ENCODE measurements at places on chromosomes 1 and 21.

- DNase-seq: no peak
Observed at GRCh38 chr1:177858332-177858821, 111.5 kb downstream of the SEC16B start.

DNA sequence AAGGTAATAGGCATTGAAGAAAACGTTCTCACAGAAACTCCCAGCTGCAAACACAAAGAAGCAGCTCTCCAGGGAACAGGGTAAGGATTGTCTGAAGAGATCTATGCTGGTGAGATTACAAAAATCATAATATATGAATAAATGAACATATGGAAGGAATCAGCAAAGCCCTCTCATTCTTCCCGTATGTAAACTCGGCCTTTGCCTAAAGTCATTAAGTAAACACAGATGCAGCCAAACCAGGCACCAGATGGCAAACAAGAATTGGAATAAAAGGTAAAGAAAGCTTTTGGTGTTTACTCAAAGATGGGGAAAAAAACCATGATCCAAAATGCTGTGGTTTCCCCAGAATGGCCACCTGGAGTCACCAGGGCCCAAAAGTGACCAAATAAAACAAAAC lies 76.6 kb upstream of the HOOK1 start:
- no peak for DNase-seq

DNA sequence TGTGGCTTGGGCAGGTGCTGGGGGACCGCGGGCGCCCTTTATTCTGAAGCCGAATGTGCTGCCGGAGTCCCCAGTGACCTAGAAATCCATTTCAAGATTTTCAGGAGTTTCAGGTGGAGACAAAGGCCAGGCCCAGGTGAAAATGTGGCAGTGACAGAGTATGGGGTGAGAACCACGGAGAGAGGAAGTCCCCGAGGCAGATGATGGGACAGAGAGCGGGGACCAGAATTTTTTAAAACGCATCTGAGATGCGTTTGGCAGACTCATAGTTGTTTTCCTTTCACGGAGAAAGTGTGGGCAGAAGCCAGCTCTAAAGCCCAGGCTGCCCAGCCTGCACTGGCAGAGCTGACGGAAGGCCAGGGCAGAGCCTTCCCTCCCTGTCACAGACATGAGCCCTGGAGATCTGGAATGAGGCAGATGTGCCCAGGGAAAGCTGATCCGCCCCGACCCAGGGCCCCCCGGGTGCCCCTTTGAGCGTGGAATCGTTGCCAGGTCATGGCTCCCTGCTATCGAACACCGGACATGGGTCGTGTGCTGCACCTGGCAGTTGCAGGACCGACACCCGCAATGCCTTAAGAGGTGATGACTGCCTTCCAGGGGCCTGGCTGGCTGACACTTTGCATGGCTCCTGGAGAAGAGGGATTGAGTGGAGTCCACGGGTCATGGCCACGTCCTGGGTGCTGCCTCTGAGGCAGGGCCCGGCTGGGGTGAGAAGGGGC lies 6.5 kb upstream of the SLX9 start:
- no peak for DNase-seq

DNA sequence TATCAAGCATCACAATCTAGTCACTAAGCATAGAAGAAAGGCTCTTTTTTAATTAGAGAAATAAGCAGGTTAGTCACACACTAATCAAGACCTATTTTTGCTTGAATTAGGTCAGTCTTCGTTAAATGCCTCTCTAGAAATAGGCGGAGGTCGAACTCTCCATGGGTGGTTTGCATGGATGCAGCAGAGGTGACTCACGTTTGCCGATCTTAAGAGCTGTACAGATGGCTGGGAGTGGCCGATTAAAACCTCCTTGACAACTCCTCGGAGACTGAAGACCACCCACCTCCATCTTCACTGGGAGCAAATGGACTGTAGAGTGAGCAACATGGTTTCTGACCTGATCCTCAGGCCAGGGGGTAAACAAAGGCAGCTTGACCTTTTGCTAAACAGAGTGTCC lies 249.3 kb downstream of the ZNF648 start:
- no peak for DNase-seq

- DNase-seq: no peak
Observed at GRCh38 chr1:213958346-213958745, 29.4 kb upstream of the PROX1 start.

DNA sequence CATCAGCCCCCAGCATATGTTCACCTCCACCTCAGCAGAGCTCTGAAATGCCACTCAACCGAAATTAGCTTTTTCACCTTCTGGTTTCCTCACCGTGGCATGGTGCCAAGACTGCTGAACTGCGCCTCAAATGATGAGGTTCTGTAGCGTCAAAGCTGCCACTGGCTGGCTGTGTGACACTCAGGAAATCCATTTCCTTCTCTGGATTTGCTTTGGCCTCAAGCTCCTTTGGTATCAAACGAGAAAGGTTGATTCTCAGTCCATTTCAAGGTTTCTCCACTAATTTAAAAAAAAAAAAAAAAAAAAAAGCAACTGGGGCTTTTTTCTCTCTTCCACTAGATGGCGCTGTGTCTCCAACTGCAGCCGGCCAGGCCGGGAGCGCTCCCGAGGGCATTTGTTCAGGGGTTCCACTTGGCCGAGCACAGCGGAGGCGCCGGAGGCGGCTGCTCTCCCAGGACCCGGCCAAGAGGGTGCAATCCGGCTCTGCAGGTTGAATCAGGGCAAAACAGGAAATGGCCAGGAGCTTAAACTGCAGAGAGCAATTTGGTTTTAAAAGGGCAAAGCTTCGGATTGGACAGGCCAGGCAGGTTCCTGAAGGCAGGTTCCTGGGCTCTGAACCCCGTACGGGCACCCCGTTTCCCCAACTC lies 26.5 kb upstream of the PLA2G2C start:
- DNase-seq: peak; percentile 27

GRCh38 chr21:44548381-44548780 lies 2.9 kb downstream of the KRTAP10-2 start:
- DNase-seq: no peak

DNA sequence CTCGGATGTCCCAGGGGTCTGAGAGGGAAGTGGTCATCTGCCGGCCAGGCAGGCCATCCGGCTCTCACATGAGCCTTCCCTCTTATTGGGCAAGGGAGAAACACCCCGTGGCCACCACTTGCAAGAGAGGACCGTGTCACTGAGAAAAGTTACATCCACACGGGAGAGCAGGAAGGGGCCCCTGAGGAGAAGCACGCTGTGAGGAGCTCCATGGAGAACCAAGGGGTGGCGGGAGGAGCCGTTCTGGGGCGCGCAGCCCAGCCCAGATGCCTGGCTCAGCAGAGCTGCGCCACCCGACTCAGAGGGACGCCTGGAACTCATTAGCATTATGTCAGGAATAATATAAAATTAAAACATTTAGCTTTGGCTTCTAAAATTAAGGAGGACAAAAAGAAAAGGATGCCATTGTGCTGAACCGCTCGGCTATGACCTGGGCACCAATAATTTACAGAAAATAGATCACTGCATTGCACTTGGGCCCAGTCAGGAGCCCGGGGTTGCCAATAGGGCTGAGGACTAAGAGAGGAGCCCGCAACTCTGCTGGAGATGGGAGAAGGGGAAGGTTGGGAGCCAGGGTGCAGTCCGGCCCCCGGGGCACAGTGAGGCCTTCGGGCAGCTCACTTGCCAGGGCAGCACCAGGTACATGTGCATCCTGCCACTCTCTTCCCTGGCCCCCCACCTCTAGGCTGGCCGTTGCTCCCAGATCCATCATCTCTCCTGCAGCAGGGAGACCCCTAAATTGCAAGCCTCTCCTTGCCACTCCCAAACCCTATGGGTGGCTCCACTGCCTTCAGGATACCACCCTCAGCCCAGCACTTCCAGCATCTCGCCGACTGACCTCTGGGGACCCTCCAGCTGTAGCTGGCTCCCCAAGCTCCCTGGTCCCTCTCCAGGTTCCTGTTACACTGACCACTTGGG lies 84.8 kb downstream of the DMRTB1 start:
- no peak for DNase-seq

DNA sequence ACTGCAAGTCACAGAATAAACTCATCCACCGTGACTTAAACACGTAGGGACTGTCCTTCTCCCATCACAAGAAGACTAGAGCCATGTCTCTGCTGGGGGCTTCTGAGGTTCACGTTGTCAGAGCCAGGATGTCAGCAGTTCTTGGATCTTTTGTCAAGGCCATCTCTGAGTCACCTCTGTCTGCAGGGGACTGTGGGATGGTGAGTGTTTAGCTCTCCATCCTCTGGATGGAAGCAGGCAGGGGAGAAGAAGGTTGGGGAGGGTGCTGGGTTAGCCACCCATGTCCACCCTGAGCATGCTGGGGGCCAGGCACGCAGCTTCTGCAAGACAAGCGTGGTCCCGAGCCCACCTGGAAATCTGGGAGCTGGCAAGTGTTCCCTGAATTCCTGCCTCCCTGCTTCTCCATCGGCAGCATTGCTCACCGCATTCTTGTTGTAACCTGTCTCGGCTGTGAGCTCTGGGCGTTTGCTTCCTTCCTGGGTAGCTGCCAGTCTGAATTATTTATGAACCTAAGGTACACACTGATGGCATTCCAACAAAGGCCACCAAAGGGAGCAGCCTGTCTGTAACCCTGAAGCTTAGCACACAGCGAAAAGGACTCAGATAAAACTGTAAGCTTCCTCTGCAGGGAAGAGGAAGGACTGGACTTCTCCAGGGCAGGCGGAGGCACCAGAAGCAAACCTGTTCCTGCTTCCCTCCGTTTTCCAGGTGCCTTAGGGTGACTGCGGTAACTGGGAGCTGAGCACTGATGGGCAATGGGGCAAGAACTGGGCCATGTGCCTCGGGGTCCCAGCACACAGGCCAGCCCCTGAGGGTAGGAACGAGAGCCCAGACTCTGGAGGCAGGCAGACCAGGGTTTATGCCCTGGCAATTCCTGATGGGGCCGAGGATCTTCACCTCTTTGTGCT lies 88.6 kb downstream of the RIPK4 start:
- no peak for DNase-seq

DNA sequence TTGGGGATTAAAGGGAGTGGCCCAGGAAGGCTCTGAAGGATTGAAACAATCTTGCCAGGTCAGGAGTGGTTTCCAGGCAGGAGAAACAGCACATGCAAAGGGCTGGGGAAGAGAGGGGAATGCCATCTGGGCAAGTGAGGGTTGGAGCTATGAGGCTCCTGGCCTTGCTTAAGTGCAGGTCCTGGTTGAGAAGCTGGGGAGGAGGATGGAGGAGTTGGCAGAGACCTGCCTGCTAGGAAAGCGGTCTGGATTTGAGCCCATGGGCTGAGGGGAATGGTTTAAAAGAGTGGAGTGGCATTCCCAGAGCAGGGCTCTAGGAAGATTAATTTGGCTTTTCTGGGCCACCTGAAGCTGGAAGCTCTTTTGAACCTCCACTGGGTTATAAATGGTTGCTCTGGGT lies 9.2 kb downstream of the IGSF21 start:
- no peak for DNase-seq

DNA sequence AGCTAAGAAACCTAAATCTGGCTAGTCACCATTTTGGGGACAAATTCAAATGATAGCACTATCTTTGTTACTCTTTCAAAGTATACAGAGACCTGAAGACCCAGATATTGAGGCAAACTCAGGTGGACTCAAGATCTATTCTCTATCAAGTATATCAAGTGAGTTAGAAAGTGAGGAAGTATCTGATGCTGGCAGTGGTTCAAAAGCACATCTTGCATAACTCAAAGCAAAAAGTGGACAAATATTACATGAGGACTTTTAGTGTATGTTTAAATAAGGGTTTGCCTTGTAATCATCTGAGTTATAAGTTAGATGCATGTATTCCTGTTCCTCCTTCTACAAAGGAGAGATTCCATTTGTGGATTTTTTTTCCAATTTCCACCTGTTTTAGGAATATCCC lies 338.4 kb downstream of the DISC1 start:
- DNase-seq: no peak

GRCh38 chr1:110633646-110634030 lies 27.5 kb upstream of the KCNA2 start:
- DNase-seq: no peak

DNA sequence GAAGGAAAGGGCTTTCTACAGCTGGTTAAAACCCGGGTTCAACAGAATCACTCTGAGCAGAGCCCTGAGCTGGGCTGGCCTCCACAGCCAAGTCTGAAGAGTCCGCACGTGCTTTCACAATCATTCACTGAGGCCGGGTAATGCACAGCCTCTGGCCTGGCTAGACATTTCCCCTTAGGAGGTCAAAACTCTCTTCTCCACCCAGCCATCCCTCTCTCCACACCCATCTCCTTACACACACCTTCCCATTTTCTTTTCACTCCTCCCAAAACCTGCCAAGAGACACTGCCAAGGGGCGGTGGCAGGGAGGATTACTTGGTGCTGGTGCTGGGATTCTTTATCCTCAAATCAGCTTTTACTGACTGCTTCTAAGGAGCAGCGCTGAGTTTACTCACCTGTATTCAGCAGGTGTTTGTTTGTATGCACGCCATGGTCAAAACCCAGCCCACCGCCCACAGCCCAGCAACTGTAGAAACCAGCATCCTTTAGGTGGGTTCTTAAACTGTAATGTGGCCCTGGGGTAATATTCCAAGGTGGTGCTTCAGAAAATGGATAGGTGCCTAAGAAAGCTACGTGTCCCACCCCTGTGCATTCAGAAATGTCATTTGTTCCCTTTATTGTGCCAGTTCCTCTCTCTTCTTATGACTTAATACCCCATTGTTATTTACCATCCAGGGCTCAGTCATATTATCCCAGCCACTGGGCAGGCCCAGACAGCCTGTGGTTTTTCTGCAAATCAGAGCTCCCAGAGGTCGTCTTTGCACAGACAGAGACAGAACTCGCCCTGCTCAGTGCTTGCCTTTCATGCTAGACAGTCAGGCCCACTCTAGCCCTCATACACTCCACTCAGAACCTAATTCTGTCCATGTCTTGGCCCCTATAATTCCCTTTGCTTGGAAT lies 80.2 kb downstream of the ADSS2 start:
- no peak for DNase-seq

GRCh38 chr1:42923367-42924081 lies 35.1 kb downstream of the SLC2A1 start:
- no peak for DNase-seq

DNA sequence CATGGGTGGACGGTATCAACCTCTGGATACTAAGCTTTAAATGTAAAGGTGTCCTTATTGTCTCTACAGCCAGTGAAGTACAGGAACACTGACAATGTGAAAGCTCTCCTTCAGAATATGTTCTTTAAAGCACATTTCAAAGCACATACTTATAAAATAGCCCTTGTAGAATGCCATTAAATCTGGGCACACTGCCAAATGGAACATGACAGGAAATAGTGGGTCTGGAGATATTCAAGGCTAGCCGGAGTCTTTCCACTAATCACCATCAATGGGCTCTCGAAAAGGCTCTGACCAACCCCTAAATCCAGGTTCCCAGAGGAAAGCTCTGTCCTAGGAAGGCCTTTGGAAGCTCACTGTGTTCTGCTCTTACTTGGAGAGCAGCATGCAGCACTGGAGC lies 46.6 kb downstream of the PLD5 start:
- DNase-seq: no peak

DNA sequence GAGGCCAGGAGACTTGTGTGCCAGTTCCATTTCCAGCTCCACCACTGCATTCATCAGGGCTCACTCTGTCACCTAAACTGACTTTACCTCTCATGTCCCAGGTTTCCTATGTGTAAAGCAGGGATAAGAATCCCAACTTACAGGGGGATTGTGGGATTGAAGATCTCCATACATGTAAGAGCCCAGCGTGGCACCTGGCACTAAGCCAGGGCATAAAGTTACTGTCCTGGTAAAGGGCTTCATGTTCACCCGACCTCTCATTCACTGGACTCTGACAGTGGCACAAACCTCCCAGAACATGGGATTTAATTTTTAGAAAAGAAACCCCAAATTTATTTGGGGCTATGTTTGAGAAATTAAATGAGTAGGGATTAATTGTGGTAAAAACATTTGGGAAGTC lies 8.9 kb upstream of the IGFN1 start:
- DNase-seq: no peak
